ENCODE measurements at places on chromosomes 6 and 20.

DNA sequence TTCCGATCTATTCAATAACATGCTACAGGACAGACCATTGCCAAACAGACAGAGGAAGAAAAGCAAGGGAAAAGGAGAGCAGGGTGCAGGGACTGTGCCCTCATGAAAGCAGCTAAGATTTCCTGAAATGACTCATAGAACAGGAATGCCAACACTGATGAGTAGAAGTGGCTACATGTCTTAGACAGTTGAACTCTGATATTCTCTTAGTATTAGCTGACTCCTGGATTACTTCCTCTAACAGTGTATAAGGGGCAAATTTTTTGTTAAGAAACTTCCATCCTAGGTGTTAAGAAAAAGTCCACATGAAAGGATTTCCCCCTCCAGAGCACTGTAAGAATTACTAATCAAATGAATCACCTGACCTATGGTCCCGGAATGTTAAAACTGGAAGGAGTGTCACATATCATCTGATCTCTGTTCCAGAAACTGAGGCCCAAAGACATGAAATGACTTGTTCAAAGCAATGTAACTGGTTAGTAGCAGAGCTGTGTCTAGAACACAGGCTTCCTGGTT lies 224.9 kb downstream of the IBTK start:
- no peak for DNase-seq

- DNase-seq: no peak
Measured at GRCh38 chr6:110095101-110095500, 84.4 kb downstream of the WASF1 start.

DNA sequence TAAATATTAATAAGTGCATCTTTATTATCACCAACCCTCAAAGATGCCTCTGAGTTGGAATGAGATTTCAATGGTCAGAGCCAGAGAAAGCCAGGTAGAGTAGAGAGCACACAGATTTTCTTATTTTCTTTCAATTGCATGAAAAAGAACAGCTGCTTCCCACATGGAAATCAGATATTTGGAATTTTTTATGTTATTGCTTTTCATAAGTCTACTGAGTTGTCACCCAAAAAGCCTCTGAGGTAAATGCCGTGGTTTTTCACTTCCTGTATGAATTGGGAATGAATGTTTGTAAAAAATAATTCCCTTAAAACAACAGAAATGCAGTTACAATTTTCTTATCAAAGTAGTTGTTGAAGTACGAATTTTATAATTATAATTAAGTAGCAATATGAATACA lies 563.1 kb downstream of the RFPL4B start:
- DNase-seq: no peak

DNA sequence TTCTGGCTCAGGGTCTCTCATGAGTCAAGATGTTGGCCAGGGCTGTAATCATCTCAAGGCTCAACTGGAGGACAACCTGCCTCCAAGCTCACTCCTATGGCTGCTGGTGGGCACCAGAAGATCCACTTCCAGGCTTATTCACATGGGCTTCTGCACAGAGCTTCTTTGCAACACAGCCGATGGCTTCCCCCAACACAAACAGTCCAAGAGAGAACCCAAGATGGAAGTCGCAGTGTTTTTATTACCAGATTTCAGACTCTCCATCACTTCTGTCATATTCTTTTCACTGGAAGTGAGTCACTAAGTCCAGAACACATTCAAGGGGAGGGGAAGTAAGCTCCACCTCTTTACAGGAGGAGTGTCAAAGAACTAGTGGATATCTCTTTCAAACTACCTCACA lies 75.5 kb downstream of the CD164 start:
- no peak for DNase-seq

GRCh38 chr20:15772826-15773225 lies 800.4 kb downstream of the KIF16B start:
- DNase-seq: no peak

GRCh38 chr6:42326248-42326647 lies 108.6 kb upstream of the MRPS10 start:
- no peak for DNase-seq

- DNase-seq: no peak
Measured at GRCh38 chr20:47854687-47855212, 69.5 kb upstream of the SULF2 start.

- no peak for DNase-seq
Measured at GRCh38 chr6:3276174-3277167, 17.7 kb downstream of the PSMG4 start.

- DNase-seq: no peak
Measured at GRCh38 chr6:101089640-101090039, 208.5 kb upstream of the ASCC3 start.

DNA sequence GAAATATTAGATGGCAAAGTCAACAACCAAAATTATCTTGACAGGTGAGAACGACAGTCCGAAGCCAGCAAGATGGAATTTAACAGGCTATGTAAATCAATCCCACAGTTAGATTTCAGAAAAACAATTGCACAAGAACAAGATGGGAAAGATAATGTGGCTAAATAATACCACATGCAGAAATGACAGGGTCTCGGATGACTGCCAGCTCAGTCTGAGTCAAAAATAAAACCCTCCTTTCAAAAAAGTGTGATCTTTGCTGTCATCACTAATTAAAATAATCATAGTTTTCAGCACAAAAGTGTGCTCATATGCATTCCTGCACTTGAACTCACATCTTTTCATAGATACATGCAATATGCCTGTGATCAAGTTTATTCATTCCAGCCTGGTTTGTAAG lies 25.9 kb downstream of the FOXQ1 start:
- DNase-seq: no peak

GRCh38 chr20:46035713-46036112 lies 6.7 kb downstream of the SLC12A5 start:
- no peak for DNase-seq

- DNase-seq: no peak
Measured at GRCh38 chr6:2982426-2983117, 11.2 kb upstream of the SERPINB6 start.

GRCh38 chr6:148027201-148027600 lies 315.4 kb upstream of the SASH1 start:
- no peak for DNase-seq

GRCh38 chr20:61387204-61387953 lies 135.3 kb downstream of the CDH4 start:
- no peak for DNase-seq

DNA sequence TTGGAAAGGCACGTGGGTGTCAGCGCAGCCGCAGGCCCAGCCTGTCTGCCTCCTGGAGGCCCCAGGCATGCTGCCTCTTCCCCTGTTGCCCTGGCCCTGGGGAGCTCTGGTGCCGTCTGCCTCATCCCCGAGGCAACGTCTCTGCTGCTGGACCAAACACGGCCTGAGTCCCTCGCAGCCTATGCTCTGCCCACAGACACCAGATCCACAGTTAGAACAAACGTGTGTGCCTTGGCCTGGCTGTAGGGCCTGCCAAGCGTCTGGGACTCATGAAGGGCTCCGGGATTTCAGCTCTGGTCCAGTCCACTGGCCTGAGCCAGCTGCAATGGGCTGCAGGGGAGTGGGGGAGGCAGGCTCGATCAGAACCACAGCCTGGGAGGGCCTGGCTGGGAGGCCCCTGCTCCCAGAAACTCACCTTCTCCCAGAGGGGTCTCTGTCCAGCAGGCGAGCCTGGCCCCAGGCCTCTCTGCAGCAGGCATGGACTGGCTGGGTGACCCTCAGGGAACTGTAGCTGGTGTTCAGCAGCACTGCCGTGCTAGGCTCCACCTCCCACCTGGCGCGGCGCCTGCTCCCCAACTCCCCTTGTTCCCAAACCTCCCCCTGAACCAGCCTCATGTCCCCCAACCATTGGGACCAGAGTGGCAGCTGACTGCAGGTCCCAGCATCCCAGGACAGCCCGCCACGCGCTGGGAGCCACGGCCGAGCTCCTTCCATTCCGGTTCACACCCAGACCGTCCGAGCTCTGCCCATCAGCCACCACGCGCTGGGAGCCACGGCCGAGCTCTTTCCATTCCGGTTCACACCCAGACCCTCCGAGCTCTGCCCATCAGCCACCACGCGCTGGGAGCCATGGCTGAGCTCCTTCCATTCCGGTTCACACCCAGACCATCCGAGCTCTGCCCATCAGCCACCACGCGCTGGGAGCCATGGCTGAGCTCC lies 197.0 kb downstream of the DLL1 start:
- DNase-seq: no peak

GRCh38 chr6:113819169-113819830 lies 37.8 kb upstream of the MARCKS start:
- DNase-seq: no peak

DNA sequence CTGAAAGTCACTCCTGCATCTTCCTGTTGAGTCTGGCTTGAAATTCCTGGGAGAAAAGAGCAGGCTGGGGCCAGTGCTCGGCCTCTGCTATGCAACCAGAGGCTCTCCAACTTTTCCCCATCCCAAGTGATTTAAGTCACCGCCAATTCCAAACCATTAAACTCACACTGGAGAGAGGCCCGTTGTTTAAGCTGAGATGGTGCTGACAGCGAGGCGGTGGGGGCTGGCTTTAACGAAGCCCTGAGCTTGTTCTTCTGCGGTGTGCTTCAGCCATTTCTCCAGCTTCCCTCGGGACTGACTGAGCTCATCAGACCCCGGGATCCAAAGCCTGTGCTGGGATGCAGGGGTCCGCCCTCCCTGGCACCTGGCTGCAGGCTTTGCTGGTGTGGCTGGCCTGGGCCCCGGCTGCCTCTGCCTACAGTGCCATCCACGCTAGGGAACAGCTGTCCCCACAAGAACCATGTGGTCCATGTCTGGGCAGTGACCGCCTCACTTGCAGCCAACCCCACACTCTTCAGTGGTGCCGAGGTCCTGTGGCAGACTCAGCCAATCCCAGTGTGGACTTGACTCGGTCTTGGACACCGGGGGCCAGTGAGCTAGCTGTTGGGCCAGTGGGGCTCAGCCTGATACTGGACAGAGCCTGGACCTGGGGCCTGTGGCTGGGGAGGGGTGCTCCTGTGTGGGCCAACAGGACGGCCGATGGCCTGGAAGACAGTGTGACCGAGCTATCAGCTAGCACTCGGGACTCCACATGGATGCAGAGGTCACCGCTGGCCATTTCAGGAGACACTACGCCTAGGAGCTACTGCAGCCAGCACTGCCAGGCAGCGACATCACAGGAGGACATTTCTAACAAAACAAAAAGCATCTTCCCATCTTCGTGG lies 21.2 kb downstream of the RAMACL start:
- DNase-seq: no peak

- DNase-seq: no peak
Measured at GRCh38 chr6:108588586-108588985, 27.9 kb downstream of the FOXO3 start.

- DNase-seq: no peak
Measured at GRCh38 chr20:19993958-19994669, 23.0 kb upstream of the NAA20 start.

GRCh38 chr6:85394853-85395538 lies 54.9 kb upstream of the NT5E start:
- no peak for DNase-seq

- DNase-seq: no peak
Measured at GRCh38 chr20:8330785-8331695, 199.0 kb downstream of the PLCB1 start.

- no peak for DNase-seq
Measured at GRCh38 chr6:151900256-151900655, 92.8 kb downstream of the ESR1 start.

DNA sequence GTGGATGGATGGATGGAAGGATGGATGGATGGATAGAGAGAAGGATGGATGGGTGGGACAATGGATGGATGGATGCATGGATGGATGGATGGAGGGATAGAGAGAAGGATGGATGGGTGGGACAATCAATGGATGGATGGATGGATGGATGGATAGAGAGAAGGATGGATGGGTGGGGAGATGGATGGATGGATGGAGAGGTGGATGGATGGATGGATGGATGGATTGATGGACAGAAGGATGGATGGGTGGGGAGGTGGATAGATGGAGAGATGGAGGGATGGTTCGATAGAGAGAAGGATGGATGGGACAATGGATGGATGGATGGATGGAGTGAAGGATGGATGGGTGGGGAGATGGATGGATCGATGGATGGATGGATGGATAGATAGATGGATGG lies 6.4 kb downstream of the EEF1A2 start:
- DNase-seq: no peak

- DNase-seq: no peak
Measured at GRCh38 chr20:62711703-62712101, 3.1 kb downstream of the NTSR1 start.

- DNase-seq: no peak
Measured at GRCh38 chr6:45416700-45417099, 39.0 kb upstream of the SUPT3H start.

DNA sequence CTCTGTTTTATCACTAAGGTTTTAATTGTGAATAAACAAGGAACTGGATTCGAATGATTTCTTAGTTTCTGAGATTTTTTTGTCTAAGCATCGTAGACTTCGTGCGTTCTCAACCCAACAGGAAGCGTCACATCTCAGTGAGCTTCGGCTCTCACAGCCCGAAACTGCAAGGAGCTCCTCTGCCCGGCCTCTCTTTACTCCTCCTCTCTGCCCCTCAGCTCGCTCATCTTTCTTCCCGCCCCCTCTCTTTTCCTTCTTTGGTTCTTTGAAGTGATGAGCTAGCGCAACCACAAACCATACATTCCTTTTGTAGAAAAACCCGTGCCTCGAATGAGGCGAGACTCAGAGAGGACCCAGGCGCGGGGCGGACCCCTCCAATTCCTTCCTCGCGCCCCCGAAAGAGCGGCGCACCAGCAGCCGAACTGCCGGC lies 480 bp upstream of the NT5E start:
- peak; percentile 75 for DNase-seq

GRCh38 chr20:48923149-48923718 lies 1.7 kb downstream of the ARFGEF2 start:
- no peak for DNase-seq

DNA sequence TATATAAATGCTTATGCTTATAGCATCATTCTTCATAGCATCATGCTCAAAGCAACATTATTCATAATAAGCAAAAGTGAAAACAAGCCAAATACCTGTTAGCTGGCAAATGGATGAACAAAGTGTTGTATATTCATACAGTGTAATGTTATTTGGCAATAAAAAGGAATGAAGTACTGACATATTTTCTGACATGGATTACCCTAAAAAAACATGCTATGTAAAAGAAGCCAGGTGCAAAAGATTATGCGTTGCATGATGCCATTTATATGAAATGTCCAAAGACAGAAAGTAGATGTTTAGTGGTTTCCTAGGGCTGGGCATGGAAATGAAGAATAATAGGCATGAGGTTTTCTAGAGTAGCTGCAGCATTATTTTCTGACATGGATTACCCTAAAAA lies 77.1 kb downstream of the GFRA4 start:
- no peak for DNase-seq

GRCh38 chr20:33915726-33916331 lies 77.9 kb upstream of the RALY start:
- peak; percentile 53 for DNase-seq

- no peak for DNase-seq
Measured at GRCh38 chr20:41001497-41001896, 27.1 kb upstream of the TOP1 start.

- DNase-seq: no peak
Measured at GRCh38 chr6:41157323-41157722, 3.2 kb upstream of the TREML1 start.
